ENCODE measurements at places on chromosomes 5 and 9.
A peak's percentile ranks its signal among the peaks of the same experiment; 100 is the strongest.

- no peak for DNase-seq
Measured at GRCh38 chr5:131521252-131521651, 113.8 kb downstream of the RAPGEF6 start.

DNA sequence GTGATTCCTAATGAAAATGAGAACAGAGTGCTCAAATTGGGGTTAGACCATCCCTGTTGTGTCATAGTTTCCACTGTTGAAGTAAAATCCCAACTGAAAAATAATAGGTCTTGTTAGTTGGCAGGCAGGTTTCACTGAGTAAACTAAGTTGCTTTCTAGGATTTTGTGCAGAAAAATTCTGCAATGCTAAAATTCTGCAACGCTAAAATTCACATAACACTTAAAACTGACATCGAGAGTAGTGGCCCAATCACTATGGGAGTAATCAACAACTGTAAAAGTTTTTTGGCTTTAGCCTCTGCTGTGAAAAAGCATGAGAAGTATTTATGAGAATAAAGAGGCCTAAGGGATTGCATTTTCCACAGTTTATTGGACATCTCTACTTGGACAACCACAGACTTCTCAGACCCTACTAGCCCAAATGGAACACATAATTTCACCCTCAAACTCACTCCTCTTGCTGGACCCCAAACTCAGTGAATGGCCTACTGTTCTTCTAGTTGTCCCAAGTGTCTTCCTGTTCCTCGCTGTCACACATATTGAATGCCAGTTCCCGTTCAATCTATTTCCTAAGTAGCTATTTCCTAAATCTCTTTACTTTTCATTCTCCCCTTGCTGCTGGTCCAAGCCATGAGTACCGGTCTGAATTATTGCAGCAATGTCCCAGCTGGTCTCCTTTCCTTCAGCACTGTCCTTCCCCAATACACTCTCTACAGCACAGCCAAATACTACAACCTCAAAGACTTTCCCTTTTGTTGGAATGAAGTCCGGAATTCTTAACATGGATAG is 355.4 kb downstream of the PDE4D start:
- DNase-seq, result no peak

DNA sequence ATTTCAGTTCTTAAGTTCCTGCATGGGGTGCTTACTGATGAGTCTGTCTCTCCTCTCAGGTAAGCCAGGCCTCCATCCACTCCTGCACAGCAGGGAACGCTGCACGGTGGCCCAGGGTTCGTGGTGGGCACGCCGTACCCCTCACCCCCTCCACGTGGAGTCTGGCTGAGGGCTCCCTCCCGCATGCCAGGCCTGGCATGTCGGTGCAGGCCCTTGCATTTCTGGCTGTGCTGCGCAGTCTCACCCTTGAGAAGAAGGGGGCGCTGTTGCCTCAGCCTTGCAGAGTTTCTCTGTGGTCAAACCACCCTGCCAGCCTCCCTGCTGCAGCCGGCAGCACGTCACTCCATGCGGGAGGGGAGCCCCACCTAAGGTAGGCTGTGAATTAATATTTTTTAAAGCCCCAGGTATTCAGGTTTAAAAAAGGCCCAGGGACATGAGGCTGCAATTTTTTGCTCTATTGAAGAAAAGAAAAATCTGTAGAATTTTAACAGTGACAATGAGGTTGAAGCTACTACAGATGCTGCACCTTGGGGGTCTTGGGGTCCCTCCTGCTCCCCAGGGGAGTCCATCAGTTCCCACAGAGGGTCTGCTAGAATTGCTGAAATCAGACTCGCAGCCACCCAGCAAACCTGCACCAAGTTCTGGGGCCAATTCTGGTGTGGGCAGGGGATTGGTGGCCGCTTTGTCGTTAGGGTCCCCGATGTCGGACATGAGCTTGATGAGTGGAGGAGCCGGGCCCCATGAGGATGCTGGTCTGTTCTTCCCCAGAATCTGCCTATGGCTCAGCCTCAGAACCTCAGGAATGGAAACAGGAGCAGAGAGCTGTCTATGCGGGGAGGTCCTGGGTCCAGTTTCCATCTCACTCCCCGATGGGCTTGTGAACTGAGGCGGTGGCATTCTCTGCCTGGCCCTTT is 52.6 kb downstream of the TENT4A start:
- peak; percentile 85 for DNase-seq

DNA sequence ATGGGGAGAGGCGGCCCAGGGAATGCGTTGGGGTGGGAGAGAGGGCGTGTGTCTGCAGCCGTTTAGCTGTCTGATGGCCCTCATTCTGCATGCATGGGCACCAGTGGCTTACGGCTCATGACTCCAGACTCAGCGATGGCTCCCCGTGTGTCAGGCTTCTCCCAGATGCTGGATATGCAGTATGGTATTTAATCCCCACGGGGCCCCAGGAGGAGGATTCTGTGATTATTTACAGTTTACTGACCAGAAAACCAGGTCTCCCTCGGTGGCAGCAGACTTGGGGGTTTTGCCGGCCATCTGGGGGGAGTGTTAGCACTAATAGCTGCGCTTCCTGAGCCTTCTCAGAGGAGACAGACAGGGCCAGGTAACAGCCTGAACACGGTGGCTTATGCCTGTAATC is 4.3 kb downstream of the PRDM12 start:
- DNase-seq, result no peak

DNA sequence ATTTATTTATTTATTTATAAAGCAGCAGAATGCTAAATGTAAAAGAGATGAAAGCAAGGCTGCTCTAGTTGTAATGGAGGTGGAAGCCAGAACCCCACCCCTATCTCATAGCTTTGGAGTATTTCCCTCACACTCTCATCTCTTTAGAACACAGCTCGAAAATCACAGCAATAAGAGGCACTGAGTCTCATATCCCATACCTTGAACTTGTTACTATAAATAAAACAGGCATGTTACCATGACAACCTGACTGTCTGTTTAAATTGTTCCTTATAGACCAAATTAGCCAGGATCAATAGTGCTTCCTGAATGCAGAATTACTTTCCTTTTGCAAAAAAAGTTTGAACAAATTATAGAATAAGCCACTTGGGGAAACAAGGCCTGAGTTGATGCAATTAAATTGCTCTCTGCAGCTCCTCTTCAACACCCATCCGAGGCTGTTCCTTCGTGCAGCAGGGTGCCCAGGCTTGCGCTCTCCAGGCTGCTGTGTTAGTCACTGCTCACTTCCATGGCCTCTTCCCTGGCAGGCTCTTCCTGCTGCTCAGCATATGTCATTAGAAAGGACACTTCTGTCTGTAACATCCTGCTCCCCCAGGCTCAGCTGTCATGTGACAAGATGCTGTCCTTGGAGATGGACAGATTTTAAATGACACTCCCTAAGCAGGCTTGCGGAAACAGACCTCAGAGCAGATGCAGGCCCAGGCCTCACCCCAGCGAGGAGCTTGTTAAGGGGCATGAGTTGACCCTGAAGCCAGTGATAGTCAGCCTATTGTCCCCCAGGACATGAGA is 120.2 kb downstream of the CARTPT start:
- DNase-seq, result peak; percentile 27

DNA sequence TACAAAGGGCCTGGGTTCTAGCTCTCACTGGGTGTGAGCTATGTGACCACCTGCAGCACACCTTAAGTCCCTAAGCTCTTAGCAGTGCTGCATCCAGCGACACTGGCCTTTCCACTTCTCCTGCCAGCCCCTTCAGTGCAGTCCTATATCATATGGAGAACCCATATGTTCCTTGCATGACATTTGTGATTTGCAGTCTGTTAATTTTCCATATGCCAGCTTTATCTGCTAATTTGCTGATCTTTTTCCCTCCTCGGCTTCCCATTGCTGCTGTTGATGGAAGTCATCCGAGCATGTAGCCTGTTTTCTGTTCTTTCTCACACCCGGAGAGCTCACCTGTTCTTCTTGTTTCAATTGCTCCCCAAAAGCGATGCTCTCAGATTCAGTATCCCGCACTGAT is 23.2 kb downstream of the PRDM6 start:
- DNase-seq, result no peak

DNA sequence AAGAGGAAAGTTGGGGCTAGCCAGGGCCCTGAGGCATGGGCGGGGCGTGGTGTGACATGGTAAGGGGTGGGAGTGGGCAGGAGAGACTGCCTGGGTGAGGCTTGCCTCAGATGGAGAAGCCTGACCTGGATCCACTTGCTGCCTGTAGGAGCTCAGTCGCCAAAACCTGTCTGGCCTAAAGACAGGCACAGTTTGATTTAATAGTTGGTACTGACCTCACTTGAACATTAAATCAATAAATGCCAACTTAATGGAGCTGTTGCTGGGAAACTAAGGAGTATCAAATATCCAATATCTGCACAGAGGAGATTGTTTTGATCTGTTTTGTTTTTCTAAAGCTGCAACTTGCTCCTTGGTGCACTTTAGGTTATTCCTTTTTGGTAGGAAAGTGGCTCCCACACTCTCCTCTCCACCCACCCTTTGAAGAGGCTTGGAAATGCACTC is 86.4 kb downstream of the RCL1 start:
- DNase-seq, result no peak

DNA sequence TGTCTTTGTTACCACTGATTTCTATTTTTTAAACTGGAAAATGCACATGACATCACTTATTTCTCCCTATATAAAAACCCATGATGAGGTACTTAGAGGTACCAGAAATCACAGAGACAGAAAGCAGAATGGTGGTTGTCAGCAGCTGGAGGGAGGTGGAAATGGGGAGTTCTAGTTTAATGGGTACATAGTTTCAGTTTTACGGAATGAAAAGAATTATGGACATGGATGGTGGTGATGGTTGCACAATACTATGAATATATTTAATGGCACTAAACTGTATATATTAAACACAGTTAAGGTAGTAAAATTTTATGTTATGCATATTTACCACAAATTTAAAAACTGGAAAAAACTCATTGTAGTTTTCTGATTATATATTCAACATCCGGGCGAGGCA is 50.5 kb upstream of the CPEB4 start:
- DNase-seq, result no peak

GRCh38 chr5:149526845-149527590 is 24.2 kb downstream of the CSNK1A1 start:
- no peak for DNase-seq

- no peak for DNase-seq
Measured at GRCh38 chr9:16540743-16541613, 329.5 kb downstream of the BNC2 start.

DNA sequence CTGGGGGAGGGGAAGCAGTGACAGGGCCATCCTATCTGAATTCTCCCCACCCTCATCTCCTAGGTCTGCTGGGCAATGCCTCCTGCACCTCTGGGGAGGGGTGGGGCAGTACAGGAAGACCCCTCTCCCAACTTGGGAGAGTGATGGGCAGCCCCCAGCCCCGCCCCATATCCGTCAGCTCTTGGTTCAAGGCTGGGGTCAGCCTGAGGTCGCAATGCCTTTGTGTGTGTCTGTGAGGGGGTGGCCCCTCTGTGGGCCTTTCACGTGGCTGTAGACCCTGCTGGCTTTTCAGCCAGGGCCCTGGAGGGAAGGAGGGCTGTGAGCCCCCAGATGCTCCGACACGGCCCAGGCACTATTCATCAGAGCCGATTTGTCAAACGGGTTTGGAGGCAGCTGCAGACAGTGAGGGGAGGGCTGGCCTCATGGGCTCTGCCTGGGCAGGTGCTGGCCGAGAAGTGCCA is 49.5 kb upstream of the RNU6ATAC start:
- DNase-seq, result no peak

- no peak for DNase-seq
Measured at GRCh38 chr9:91495450-91495849, 71.8 kb upstream of the NFIL3 start.

DNA sequence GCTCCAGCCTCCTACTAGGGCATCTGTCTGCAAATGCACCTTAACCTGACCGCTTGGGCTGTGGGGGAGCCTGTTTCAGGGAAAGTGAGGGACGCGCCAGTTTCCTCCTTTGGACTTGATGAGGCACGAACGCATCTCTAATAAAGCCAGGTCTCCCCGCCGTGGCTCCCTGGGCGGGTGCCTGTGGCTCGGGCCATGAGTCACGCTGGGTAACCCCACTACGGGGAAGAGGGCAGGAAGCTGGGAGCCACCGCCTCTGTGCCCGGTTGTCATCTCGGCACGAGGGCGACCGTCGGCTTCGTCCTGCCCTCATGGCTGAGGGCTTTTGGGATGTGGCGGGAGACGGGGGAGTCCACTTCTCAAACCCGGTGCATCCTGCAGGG is 12.1 kb downstream of the NOTCH1 start:
- DNase-seq, result no peak

DNA sequence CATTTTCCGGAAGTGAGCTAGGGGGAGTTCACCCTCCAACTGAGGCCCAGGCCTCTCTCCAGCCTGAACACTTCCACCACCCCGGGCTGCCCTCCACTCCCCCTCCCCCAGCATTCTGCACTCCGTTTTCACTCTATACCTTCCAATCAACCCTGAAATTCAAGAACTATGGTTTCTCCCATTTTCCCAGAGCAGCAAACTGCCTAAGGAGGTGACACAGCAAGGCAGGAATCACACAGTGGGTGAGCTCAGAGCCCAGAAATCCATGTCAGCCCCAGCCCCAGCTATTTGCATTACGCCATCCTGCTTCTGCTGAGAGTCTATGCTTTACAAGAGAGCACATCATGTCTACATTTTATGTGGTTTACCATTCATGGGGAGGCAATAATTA is 11.9 kb downstream of the MSX2 start:
- DNase-seq, result no peak

- DNase-seq, result no peak
Measured at GRCh38 chr9:106800701-106801270, 62.2 kb upstream of the ZNF462 start.

DNA sequence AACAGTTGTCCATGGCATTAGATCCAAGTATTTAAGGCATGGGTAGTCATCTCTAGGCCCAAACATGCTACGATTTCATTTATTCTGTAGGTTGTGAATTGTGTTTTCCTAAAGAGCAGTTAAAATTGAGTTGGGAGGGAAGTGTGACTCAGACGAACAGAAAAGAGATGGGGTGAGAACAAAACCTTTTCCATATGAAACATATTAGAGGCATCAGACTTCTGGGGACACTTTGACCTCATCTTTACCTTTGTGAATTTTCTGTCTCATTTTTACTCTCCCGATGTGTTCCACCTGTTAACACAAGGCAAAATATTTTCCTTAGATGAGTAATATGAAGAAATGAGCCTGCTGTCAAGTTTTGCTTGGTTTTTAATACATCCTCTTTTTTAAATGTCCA is 181.3 kb downstream of the ESM1 start:
- DNase-seq, result no peak

DNA sequence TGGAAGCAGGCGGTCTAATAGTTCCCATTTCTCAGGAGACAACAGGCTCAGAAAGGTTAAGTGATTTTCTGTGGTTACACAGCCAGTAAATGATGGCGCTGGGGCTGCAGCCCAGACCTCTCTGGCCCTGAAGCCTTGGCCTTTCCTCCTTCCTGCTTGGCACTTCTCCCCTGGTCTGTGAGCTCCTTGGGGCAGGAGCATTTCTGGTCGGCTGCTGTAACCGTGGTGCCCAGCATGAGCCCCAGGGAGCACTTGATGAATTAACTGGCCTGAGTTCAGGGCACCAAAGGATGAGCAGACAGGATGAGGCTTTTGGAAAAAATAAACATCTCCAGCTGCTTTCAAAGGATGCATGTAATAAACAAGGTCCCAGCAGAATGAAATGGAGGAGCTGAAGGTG is 30.2 kb downstream of the CDHR2 start:
- no peak for DNase-seq
